ENCODE measurements at places on chromosomes 12 and 14.

DNA sequence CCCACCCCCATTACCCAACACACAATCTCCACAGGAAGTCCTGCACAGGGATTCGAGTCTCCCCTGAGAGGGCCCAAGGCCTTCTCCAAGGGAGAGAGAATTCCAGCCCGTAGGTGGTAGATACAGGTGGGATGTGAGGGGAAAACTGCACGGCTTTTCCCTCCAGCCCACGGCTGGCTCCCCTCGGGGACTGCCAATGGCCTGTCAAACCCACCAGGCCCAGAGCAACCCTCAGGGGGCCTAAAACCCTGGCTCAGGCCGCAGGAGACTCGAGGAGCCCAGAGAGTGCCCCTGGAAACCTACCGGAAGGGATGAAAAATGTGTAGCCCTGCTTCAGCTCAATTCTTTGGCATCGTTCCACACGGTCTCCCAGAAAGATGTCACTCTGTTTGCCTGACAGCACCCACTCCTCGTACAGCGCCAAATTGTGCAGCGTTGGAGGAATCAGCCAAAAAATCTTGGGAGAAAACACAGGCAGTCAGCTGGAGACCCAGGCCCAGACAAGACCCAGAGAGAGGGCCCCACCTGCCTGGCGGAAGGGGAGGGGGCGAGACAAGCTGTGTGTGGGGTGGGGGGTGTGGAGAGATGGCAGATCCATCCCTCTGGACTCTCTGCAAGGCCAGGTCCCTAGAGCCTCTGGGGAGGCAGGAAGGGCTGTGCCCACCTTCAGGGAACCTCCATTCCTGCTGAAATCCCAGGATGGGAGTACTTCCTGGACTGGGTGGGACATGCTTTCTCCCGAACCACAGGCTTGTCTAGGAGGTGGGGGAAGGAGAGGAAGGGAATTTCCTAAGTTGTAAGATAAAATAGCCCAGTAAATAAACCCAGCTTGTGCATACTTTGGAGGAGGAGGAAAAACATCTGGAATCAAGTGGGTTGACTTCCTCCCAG lies 48.1 kb downstream of the KDM2B start:
- DNase-seq, result no peak

DNA sequence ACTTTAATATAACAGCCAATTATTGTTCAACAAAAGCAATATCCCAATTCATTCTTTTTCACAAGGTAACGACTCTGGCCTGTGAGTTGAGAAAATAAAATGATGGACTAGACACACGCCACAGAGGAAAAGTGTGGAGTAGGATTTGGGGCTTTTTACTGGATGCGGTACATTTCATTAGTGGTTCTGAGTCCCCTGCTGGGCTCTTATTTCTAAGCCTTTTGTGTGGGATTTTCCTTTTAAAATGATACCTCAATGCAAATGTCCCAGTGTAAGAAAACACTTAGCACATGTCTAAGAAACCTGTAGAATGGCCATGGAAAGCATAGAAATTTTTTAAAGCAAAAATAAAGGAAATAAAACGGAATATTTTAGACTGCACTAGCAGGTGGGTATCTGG lies 73.4 kb downstream of the C12orf42 start:
- no peak for DNase-seq

- DNase-seq, result peak; percentile 13
These were observed 43.5 kb upstream of the PTPRQ start for GRCh38 chr12:80400571-80400991.

DNA sequence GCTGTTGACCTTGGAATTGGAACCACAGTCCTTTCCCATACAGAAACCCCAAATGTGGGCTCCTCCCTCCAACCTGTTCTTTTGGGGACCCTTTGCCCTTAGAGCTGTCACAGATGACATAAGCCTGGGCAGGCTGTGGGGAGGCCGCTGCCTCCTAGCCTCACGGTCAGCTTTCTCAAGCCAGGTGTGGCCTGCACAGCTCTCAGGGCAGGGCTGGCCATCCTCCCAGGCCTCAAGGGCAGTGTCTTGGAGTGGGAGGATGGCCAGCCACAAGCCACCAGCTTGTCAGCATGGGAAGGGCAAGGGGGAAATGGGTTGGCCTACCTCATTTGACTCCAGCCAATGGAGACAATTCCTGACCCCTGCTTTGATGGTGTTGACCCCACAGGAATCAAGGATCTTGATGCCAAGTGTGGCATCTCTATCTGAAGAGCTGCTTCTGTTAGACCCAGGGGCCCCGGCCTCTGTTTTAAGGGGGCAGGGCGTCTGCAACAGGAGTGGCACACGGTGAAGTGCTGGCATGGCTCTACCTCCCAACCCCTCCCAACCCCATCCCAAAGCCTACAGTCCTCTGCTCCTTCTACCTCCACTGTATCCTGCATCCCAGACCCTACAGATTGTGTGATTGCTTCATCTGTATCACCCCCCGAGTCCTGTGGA lies 11.5 kb downstream of the CBLN3 start:
- DNase-seq, result no peak

Data from anterior cingulate cortex (tissue), 58 donors.